ENCODE measurements at places on chromosomes 1 and 21.

DNA sequence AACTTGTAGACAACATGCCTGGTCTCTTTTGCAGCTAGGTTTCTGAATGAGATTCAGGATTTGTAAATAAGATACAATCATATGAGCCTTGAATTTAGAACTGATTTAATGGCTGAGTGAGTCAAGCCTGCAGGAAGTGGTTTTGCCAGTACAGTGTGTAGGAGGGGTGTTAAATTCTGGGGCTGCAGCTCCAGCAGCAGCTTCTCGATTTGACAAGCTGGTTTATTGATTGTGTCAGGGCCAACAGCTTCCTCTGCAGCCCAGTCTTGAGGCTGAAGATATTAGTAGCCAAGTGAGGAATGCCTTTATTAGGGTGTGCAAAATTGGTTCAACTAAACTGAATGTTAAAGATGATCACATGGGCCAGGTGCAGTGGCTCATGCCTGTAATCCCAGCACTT is 11.5 kb upstream of the PLA2G5 start:
- peak; percentile 53 for DNase-seq

- no peak for DNase-seq
Observed at GRCh38 chr1:89596698-89597097, 36.2 kb upstream of the LRRC8C start.

GRCh38 chr1:182984621-182985020 is 31.7 kb upstream of the SHCBP1L start:
- no peak for DNase-seq

GRCh38 chr1:109924316-109924715 is 13.7 kb downstream of the CSF1 start:
- DNase-seq = no peak

DNA sequence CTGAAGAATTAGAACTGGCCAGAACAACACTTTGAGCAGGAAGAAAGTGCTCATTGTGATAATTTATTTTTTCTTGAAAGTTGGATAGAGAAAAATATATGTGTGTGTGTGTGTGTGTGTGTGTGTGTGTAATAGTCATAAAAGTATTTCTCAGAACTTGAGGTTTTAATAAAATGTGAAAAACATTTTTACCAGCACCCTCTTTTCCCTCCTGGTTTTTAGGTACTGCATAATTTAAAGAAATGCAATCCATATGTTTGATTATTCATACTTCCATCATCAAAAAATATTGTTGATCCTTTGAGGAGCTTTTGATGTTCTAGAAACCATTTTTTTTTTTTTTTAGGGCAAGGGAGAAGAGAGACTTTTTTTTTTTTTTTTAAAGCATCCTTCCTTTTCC is 66.8 kb upstream of the JUN start:
- DNase-seq = no peak

DNA sequence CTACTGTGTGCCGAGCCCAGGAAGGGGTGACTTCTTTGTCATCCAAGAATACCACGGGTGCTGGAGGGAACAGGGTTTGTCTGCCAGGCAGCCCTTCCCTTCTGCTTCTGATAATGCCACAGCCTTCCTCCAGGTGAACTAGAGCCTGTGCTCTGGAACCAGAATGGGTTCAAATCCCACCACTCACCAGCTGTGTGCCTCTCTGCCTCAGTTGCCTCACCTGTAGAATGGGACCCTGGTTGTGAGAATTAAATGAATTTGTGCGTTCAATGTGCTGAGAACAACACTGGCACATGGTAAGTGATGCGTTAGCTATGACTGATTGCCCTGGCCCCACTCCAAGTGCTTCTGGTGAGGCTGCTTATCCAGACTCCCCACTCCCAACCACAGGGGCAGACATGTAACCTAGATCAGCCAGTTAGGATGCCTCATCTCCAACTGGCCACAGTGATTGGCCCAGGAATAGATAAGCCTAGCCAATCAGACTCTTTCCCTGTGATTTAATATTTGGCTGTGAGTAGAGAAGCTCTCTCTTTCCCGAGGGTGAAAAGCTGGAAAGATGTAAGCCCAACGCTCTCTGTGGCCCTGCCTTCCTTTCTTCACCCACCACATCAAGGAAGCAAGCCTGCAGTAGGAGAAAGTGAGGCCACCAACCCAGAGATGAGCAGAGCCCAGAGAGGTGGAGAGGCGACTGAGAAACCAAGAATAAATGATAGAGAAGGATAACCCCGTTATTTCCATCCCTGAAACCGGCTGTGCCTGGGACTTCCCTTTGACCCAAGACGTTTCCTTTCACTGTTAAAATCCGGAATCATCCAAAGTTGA is 20.8 kb upstream of the LAPTM5 start:
- DNase-seq = no peak

DNA sequence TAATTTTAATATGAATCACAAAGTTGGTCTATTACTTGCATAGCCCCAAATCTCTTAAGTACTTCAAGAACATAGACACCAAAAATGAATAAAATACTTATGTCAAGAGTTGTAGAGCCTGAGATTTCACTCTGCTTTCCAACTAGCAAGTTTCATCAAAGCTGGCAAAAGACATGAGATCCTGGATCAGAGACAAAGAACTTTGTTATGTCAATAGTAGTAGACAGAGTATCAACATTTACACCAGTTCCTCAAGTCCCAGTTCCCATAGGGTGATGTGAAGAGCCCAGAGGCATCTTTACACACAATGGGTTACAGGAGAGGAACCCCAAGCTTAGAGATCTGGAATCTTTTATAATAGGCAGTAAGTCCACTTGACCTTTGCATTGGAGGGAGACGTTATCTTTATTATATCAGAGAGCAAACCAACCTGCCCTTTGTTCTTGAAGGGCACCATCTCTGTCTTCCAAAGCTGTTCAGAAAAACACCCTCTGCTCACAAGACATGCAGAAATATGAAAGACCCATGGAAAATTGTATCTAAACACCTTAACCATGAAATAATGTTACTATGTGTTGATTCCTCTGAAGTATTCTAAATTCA is 174.4 kb upstream of the GALNT2 start:
- no peak for DNase-seq

GRCh38 chr1:45395582-45395981 is 55.3 kb upstream of the MUTYH start:
- DNase-seq = no peak

- DNase-seq = no peak
Observed at GRCh38 chr1:108047085-108047484, 82.1 kb upstream of the VAV3 start.

GRCh38 chr1:32007591-32007940 is 6.1 kb upstream of the KHDRBS1 start:
- DNase-seq = no peak

DNA sequence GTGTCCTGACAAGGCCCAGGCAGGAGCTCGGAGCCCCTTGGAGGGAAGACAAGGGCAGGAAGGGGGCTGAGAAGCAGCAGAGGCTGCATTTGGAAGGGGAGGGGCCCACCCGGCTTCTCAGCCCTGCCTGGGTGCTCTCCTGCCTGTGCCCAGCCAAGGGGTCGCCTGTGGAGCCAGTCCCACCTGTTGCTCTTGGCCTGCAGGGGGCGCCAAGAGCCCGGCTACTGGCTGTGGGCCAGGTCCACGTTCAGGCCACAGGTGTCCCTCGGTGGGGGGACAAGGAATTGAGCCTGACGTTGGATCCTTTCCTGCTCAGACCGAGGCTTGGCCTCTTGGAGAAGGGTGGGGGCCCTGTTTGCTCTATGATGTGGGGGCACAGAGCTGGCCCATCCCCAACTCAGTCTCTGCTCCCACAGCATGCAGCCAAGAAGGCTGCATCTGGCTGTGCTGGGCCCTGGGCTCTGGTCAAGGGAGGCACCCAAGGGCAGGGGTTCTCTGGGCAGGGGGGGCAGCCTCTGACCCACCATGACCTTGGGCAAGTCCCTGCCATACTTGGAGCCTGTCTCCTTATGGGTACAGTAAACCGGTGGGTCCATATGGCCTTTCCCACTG is 10.9 kb downstream of the WNT4 start:
- DNase-seq = no peak

DNA sequence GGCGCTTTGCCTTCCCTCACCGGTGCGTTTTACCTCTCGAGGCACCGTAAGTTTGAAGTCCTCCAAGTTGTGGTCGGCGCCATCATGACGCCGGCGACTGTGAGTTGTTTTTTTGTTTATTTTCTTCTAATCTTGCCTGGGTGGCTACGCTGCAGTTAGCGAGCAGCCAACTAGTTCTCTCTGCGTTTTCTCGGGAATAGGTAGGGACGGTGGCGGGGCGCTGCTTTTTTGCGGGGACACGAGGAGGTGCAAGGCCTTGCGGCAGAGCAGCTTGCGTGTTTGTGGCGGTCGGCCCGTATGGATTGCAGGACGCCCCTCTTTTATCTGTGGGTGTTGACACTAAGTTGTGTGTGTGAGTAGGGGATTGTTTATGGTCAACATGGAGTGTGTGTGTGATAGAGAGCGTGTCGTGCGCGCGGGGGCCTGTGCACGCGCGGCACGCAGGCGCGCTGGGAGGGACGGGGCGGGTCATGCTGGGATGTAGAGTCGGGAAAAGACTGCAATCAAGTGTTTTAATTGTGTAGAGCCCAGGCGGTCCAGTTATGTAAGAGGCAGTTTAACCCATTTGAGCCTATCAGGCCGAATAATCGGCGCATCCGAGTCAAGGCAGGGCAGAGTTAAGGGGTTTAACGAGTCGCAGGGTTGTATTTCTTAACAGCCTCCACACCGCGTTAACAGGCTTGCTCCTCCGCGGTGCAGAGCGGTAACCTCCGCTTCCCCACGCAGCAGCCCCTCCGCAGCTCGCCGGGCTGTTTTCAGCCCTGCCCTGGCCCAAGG is 1.2 kb upstream of the NEGR1 start:
- DNase-seq = peak; percentile 50

DNA sequence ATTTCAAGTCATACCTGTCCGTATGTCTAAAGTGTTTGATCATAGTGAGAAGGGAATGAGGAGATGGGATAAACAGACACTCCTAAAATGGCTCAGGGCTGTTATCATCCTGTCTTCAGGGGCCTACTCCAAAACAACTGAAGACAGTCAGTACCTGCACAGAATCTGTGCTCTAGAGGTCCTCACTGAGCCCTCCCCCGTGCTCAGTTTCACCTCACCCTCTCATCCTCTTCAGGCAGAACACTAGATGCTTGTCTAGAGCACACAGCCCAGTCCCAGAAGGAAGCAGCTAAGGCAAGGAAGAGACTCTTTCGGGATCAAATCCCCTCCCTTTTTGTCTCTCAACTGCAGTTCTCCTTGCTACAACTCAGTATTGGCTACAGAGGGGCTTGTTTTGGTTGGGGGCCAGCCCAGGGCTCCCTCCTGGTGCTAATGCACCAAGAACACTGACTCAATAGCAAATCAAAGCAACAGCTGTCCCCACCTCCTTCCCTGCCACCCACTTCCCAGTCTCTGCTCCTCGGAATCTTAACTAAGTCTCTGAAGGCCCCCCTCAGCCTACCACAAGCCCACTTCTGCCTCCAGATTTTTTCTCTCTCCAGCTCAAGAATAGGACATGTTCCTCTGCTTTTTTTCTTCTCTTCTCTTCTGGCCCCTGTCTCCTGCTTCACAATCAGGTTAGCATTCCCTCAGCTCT is 10.1 kb downstream of the CADM3 start:
- no peak for DNase-seq

- DNase-seq = peak; percentile 36
Observed at GRCh38 chr1:68322837-68323687, 90.7 kb upstream of the WLS start.

DNA sequence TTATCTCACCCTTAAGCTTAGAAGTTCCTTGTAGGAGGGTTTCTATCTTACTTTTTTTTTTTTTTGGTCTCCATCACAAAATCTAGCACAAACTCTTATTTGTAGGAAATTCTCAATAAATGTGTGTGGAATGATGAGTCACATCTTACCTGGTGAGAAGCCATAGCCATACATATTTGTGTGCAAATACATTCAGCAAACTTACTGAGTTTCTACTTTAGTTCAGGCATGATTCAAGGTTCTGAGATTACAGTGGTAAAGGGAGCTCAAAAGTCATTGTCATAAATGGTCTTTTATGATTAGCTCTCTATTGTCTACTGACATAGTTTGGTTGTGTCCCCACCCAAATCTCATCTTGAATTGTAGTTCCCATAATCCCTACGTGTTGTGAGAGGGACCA is 193.1 kb upstream of the UBE2U start:
- no peak for DNase-seq

DNA sequence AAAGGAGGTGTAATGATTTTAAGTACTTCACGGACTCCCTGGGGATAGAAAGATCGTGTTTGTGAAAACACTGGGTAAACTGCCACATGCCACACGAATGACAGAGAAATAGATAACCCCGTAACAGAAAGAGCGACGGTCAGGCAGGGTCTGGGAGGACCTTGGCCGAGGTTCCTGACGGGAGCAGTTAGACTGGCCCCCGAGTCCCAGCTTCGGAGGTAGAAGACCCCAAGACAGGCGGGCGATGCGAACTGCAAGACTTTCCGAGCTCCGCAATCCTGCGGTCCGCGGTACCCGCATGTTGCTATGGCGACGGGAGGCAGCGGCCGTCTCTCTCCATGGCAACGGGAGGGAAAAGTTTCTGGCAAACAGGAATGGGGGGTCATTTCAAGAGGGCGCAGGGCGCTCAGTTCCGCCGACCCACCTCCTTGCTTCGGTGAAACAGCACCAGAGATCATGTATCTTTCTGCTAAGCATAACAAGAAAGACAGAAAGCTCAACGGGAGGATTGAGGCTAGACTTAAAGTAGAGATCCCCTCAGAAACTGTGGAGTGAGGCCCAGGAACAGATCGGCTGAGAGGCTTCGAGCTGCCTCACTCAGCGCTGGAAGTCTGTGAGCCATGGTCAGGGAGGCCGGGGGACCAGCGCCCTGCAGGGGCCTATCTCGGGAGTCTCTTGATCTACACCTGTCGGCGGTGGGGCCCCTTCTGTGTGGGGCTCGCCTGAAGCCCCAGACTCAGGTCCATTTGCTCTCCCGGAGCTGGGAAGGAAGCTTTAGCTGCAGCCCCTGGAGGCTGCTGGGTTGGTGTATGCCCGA is 685 bp upstream of the SYT6 start:
- DNase-seq = no peak

DNA sequence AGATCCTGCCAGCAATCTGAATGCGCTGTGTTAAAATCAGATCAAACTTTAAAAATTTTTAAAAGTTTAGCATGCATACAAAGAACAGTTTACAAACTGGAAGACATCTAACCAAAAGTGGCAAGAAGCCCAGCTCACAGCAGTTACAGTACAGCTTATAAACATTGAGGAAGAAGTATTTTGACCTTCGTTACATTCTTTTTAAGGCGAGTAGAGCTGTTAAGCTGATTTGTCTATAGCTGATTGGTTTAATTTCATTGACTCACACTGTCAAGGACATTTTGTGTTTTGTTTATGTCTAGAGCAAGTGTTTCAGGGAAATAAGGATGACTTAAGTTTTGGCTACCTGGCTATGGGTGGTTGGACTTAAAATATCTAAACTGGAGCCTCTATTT is 3.0 kb upstream of the PGM1 start:
- no peak for DNase-seq

GRCh38 chr21:44509539-44509938 is 30.5 kb downstream of the KRTAP10-1 start:
- DNase-seq = no peak

GRCh38 chr1:180862305-180862704 is 50.4 kb upstream of the KIAA1614 start:
- no peak for DNase-seq
